A549 (cell line): ENCODE measurements at places on chromosomes 3 and 15.

GRCh38 chr15:80523746-80524145 is 119.6 kb downstream of the ARNT2 start:
- DNase-seq: no peak

DNA sequence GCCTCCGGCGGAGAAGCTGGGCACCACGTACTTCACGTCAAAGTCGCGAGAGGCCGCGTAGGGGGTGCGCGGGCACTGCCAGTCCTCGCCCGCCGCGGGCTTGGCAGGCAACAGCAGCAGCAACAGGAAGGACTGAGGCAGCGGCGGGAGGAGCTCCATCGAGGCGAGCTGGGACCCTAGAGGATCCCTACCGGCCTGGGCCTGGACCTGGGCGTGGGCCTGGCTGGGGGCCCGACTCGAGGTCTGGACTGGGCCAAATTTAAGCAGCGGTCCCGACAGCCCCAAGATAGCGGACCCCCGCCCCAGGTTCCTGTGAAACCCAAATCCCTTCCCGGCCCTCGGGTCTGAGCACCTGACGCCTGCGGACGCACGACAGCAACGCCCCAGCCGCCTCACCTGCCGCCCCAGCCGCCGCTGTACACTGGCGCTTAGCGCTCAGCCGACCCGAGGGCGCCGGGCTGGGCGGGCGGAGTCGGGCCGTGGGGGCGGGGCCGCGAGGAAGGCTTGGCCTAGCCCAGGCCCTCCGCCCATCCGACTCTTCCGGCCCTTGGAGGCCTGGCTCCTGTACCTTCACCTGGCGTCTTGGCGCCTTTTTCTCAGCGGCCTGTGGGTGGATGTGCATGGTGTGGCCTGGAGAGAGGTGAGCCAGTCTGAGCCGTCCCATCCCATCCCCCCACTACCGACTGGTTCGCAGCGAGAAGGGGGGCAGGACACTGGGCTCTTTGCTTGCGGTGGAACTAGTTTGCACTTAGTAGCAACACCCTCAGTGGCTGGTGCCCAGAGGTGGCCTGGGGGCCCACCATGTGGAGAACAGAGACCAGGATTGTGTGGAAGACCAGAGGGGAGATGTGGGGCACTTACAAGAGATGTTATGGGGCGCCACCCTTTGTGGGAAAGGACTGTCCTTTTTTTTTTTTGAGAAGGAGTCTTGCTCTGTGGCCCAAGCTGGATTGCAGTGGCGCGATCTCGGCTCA is at the start of gene MST1R:
Gene MST1R, minus strand, starts transcription at position 423 of the 974 bp plus-strand sequence. Its CDS starts 264 bp downstream, at position 159.
- peak; percentile 76 for DNase-seq

- no peak for DNase-seq
Measured at GRCh38 chr3:18591120-18591519, 166.0 kb upstream of the SATB1 start.

DNA sequence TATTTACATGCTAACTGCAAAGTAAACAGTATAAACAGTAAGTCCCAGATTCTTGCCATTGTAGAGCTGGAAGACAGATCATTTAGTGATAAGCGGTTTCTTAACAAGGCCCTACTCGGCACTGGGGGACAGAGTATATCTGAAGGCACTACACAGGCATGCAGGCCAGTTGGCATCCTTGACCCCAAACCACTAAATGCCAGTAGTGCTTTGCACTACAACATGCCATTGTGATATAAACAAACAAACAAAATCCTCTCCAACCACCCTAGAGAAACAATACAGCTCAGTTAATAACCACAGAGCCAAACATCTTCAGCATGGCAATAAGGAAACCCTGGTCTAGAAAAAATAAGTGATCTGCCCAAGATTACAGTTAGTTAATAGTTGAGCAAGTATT is 5.3 kb downstream of the AQR start:
- DNase-seq: no peak

DNA sequence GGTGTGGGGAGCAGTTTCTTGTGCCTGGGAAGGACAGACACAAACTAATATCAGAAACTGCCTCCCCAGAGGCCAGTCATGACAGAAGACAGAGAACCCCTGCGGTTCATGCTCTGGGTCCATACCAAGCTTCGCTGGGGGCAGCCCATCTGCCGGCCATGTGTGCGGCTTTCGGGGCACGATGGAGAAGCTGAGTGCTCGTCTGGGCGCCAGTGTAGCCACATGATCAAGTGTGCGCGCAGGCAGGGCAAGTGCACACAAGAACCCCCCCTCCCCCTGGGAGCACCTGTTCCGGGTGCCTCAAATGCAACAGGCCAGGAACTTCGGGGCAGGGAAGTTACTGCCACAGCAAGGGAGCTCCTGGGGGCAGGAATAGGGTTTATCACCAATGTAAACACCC is 1.8 kb downstream of the ADAMTS17 start:
- DNase-seq: no peak

GRCh38 chr3:149545049-149545448 is 70.6 kb downstream of the TM4SF4 start:
- no peak for DNase-seq

DNA sequence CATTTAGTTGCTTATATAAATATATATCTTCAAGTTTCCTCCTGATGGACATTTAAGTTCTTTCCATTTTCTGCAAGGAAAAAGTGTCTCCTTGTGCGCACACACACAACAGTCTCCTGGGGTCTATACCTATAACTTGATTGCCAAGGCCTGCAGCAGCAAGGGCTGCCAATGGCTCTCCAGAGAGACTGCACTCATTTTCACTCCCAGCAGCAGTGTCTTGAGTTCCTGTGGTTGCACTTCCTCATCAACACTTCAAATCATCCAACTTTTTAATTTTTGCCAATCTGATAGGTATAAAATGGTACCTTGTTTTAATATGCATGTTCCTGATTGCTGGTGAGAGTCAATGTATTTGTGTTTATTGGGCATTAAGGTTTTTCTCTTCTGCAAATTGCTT is 23.1 kb downstream of the TNFAIP8L3 start:
- no peak for DNase-seq

DNA sequence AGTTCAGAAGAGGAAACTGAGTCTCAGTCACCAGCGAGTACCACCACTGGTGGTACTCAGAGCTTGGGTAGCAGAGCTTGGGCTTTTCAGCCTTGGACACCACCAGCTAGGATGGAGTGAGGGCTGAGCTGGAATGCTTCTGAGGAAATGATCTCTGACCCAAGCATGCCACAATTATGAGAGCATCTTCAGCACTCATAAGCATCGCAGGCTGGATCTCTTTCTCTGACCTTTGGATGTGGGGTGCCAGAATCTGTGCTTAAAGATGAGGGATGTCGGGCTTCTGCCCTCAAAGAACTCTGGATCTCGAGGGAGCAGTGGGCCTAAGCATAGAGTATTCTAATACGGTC is 36.4 kb downstream of the ZNF710 start:
- no peak for DNase-seq

DNA sequence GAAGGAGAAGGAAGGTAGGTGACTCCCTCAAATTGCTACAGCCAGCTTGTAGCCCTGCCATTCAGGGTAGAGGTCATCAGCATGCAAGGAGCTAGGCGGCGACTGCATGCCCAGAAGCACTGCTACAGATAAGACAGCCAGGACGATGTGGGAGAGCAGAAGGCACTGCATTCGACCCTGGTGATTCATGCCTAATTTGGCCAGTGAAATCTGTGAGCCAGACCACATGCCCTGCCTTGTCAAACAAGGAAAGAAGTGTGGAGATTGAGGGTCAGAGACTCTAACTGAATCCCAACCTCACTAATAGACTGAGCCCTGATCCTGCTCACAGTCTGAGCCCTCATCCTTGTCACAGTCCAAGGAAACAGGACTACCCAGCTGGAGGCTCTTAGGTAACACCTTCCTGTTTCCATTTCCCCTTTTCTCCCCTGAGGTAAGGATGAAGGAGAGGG is 86.6 kb downstream of the LINGO1 start:
- DNase-seq: peak; percentile 70

- no peak for DNase-seq
Measured at GRCh38 chr3:128195369-128195768, 42.1 kb downstream of the EEFSEC start.

DNA sequence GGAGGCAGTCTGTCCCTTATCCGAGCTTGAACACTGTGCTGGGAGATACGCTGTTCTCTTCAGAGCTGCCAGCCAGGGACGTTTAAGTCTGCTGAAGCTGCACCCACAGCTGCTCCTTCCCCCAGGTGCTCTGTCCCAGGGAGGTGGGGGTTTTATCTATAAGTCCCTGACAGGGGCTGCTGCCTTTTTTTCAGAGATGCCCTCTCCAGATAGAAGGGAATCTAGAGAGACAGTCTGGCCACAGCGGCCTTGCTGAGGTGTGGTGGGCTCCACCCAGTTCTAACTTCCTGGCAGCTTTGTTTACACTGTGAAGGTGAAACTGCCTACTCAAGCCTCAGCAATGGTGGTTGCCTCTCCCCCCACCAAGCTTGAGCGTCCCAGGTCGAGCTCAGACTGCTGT is 319.9 kb upstream of the GRM7 start:
- no peak for DNase-seq

DNA sequence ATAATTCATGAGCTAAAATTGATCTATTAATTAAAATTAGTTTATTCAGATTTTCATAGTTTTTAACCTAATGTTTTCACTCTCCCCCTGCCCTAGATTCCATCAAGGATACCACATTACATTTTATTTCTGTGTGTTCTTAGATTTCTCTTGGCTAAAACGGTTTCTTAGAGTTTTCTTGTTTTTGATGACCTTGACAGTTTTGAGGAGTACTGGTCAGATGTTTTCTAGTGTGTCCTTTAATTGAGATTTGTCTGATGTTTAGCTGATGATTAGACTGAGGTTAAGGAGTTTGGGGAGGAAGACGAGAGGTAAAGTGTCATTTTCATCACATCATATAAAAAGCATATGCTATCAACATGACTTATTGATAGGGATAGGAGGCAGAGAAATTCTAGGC is 475.9 kb downstream of the SQOR start:
- DNase-seq: no peak

DNA sequence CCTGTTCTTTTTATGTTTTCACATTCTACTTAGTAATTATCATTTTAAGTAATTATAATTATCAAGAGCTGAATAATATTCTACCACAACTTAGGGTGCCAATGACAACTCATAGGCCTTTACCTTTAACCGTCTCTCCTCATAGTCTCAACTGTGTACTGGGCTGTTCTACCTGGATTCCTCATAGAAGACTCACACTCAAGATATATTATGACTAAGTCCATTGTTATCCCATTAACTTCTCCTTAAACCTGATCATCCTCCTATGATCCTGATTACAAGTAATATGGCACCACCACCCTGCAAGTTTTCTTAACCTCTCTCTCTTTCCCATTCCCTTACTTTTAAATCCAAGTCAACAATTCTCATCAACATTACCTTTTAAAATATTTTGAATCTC is 285.9 kb upstream of the VEPH1 start:
- DNase-seq: no peak

DNA sequence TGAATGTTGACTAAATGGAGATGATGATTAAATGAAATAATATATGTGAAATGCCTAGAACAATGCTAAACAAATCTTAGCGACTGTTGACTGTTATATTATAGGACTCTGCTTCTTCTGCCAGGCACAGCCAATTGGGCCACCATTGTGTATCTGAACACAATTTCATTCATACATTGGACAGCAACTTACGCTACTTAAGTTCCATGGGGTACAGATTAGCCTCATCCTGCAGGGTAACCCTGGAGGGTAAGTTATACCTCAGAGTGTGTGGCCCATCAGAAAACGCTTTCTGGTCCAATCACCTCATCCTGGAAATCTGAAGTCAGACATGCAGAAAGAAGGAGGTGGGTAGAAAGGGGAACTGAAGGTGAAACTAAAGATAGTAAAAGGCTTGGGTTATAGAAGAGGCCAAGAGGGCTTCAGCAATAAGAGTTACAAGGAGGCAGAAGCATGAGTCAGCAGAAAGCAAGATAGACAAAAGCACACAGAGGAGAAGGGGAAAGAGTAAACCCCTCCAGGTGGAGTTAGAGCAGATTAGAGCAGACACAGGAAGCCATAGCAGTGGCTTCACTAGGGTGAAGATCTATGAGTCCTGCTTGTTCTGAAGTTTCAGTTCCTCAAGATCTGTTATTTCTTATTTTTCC is 119.3 kb upstream of the SLC24A5 start:
- DNase-seq: no peak

GRCh38 chr3:107806536-107806935 is 283.8 kb downstream of the BBX start:
- no peak for DNase-seq

DNA sequence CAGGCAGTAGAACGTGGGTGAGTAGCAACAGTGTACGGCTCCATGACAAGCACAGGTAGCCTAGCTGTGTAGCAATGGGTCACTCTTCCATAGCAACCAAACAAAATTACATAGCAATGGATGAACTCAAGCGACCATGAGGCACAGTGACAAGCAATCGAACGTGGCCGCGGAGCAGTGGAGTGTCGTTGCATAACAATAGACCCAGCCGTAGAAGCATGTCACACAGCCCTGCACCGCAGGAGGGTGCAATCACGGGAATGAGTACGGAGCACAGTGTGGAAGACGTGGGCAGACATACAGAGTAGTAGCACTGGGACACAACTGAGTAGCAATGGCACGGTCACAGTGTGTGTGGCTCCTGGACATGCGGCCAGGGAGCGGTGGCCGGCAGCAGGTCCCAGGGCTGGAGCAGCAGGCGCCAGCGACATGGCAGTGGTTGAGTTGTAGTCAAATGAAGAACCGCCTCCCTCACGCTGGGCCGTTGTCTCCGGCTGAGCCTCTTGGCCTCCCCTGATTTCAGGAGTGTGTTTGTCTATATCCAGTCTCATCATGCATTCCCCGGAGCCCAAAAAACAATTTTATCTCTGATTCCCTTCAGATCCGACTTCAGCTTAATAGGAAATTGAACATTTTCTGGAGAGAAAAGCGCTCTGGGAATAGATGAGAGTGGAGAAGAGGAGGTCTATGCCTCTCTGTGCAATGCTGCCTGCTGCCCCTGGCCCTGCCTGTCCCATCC is 64.1 kb downstream of the CCDC33 start:
- no peak for DNase-seq
